AG10803 (cell line): ENCODE measurements at places on chromosomes 7 and 10.

GRCh38 chr10:122879339-122880273 lies at the start of gene FAM24B:
FAM24B (minus strand) TSS chr10:122879581; CDS start chr10:122850515, 29,066 bp downstream.
- peak; percentile 97 for DNase-seq

GRCh38 chr7:2270495-2270894 lies 28.5 kb downstream of the NUDT1 start:
- no peak for DNase-seq

GRCh38 chr10:69451209-69451783 lies at the start of gene TSPAN15:
TSPAN15 (plus strand) TSS chr10:69451465; CDS start chr10:69451595, 130 bp downstream.
- peak; percentile 56 for DNase-seq

- DNase-seq: no peak
Observed at GRCh38 chr10:132847856-132848255, 61.9 kb upstream of the NKX6-2 start.

GRCh38 chr7:130114374-130114773 lies 44.0 kb downstream of the KLHDC10 start:
- no peak for DNase-seq

DNA sequence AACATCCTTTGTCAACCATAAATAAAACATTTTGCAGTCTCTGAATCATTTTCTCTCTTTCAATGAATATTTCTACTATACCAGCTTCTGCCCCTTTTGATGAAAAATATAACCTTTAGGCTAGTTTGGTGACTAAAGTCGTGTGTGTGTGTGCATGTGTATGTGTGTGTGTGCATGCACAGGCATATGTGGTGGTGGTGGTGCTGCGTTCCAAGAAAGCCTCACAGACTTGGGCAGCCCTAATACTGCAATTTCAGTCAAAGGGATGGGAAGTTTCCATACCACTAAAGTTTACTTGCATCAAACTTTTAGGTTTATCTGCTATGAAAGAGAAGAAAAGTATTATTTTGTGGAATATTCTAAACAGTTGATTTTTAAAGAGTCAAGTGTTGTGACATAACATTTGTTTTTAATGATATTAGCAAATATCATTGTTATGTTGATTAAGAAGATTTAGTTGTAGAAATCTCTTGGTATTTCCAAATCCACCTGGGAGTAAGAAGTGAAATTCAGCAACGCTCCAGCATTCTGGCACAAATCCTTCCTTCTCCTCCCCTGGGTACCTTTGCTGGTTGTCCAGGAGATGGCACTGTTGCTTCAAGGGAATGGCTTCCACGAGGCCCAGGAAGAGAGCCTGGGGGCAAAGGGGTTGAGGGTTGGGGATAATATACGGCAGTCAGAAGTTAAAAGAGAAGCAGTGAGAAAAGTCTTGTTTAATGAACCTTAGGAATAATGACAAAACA lies 41.5 kb downstream of the ASB4 start:
- DNase-seq: peak; percentile 50

DNA sequence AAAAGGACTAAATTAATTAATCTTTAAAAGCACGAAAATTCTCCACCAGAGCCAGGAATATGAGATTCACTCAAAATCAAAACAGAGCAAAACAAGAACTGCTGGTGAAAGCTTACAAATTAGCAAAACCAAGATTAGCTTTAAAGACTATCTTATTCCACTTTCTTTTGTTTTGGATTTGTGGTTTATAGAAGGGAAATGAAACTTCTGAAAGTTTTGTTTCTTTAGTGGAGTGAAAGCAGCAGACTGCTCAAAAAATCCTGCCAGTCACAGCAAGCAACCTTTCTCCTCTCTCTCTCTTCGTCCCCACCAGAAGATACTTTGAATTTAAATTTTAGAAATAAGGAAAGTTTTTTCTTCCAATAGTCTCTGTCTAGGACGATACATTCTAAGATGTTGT lies 7.8 kb downstream of the ACTA2 start:
- DNase-seq: no peak

GRCh38 chr10:13349463-13350274 lies 1.6 kb upstream of the SEPHS1 start:
- DNase-seq: peak; percentile 46

DNA sequence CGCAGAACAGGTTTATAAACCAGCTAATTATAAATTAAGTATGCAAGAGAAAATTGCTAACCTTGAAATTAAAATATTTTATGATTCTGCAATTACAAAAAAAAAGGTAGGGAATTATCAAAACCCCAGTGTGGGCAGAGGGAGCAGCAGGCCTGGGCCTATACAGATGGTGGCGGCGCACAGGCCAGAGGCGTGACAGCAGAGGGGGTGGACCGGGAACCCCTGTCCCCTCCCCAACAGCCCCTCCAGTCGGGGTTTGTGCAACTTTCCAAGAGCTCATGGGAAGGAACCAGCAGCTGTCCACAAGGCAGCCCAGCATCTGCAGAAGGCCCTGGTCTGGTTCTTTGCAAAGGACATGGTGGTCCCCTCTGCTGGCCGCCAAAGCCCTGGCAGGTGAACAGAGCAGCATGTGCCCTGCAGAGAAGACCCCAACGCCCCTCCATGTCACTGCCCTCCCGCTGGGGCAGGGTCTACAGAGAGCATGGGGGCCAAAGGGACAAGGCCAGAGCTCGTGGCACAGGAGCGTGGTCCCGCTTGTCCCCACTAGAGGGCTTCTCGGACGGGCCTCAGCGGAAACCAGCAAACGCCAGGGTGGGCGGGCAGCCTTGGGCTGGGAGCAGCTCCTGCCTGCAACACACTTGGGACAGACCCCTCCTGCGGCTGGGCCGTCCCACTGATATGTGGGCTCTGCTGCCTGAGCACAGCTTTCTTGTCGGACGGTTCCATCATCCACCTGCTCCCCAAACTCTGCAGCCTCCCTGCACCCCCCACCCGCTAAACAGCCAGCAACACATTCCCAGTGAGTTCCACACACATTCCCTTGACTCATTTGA lies 75.1 kb downstream of the EBF3 start:
- peak; percentile 37 for DNase-seq

DNA sequence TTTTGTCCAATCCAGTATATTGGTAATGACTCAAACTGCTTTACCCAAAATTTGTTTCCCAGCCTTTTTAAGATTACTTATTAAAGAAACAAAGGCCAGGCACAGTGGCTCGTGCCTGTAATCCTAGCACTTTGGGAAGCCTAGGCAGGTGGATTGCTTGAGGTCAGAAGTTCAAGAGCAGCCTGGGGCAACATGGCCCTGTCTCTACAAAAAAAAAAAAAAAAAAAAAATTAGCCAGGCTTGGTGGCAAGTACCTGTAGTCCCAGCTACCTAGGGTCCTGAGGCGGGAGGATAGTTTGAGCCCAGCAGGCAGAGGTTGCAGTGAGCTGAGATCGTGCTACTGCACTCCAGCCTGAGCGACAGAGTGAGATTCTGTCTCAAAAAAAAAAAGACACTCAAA lies 7.0 kb upstream of the ARHGAP12 start:
- DNase-seq: no peak

DNA sequence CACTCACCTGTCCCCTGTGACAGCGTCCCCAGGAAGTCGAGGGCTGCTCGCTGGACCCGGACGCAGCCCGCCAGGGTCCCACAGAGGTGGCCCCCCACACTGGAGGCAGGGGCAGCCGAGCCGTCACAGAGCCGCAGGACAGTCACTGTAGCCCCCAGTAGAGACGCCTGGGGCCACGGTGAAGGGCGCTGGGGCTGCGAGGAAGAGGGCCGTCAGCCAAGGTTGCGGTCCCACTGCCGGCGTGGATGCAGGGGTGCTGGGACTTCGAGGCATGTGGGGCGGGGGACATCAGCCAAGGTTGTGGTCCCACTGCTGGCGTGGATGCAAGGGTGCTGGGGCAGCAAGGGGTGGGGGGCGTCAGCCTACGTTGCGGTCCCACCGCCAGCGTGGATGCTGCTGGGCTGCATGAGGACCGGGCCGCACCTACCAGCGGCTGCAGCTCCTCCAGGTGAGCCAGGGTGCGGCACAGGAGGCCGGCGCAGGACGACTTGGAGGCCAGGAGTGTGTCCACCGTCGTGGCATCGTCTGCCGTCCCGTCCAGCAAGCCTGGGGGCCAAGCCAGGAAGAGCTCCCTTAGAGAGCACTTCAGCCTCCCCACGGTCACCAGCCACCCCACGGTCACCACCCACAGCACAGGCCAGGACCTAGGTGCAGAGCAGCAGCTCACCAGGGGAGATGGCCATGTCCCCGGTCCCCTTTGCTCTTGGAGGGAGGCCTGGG lies 13.9 kb downstream of the BRAT1 start:
- DNase-seq: no peak

DNA sequence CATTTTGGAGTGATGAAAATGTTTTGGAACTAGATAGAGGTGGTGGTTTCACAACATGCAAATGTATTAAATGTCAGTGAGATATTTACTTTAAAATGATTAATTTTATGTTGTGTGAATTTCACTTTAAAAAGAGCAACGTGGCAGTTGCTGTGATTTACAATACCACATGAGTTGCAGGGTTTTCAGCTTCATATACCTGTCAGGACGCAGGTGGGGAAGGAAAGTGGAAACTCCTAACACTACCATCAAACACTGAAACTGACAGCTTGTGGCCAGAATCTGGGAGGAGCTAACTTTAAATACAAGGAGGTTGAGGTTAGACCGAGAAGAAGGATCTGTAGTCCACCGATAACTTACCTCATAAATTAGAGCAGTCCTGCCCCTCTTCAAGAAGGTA lies 168.9 kb upstream of the TMEM72 start:
- DNase-seq: no peak

DNA sequence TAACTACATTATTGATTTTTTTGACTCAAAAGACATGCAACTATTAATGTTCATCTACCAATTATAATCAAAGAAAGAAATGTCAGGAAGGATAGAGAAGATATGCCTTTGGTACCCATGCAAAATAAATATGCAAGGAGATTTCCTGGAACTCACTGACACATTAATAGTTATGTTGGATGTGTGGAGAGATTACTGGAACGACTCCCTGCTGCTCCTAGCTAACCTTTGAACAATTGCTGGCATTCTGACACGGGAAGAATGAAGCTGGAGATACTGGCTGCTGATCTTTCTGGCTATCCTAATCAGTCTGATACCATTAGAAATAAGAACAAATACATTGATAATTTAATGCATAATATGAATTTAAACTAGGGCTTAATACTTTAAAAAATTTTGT lies 507.9 kb upstream of the NRG3 start:
- no peak for DNase-seq

GRCh38 chr7:88669913-88670312 lies 89.6 kb upstream of the ZNF804B start:
- no peak for DNase-seq

- no peak for DNase-seq
Observed at GRCh38 chr7:113784956-113785355, 133.9 kb downstream of the PPP1R3A start.

- no peak for DNase-seq
Observed at GRCh38 chr10:77281719-77282118, 355.9 kb downstream of the KCNMA1 start.

DNA sequence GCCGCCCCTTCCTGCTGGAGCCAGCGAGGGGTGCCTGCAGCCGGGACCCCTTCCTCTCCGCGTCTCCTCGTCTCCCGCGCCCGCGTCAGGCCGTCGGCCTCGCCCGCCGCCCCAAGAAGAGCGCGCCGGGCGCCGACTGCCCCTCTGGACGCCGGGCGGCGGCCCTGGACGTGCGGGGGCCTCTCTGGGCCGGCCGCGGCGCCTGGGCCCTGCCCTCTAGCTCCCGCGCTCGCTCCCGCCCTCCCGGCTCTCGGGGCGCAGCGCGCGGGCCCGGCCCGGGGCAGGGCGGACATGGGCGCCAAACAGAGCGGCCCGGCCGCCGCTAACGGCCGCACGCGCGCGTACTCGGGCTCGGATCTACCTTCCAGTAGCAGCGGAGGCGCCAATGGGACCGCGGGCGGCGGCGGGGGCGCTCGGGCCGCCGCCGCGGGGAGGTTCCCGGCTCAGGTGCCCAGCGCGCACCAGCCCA lies 704 bp downstream of the ZNRF2 start:
- peak; percentile 35 for DNase-seq
